Activated CD4-positive, alpha-beta T cell treated with anti-CD3 and anti-CD28 coated beads, Interleukin-2, amount 10 ng/mL, durations not matched to agents 7 days and 5 days (primary cell): ENCODE measurements at places on chromosomes 4 and X. TPM values are rescaled to one million over a fixed set of nuclear protein-coding genes. Genes with fewer than 3 reads are reported as not detected.

The ENPEP gene
- not detected for total RNA-seq

The PAGE2 gene
- not detected for total RNA-seq

The CCSER1 gene
- total RNA-seq, result 0.15 TPM

The ZNF630 gene
- 0.52 TPM for total RNA-seq

The BTK gene
- not detected for total RNA-seq

The GSTCD gene
- 12.4 TPM for total RNA-seq

The DMRTC1 gene
- 0.12 TPM for total RNA-seq

The CLIC2 gene
- 0.48 TPM for total RNA-seq

The STPG2 gene
- 0.12 TPM for total RNA-seq

The SPIN2B gene
- total RNA-seq, result 12.0 TPM

The UGT2A1 gene
- not detected for total RNA-seq

The TLR1 gene
- total RNA-seq, result 21.0 TPM

The DCAF4L1 gene
- 0.07 TPM for total RNA-seq
